ENCODE measurements at places on chromosomes 1 and 21. TPM values are rescaled to one million over a fixed set of nuclear protein-coding genes. Genes with fewer than 3 reads are reported as not detected.

KCNK1 gene
- total RNA-seq, result 10.7 TPM

EFNA1 gene
- 133 TPM for total RNA-seq

HSD3B1 gene
- total RNA-seq, result not detected

NECTIN4 gene
- 12.8 TPM for total RNA-seq

CPLANE2 gene
- 9.4 TPM for total RNA-seq

MPL gene
- 0.25 TPM for total RNA-seq

PCBP3 gene
- 5.4 TPM for total RNA-seq

ATP6V1G3 gene
- total RNA-seq, result 1.9 TPM

CASQ2 gene
- total RNA-seq, result 2.3 TPM

SV2A gene
- 4.5 TPM for total RNA-seq

SH3BGR gene
- total RNA-seq, result 4.0 TPM

GJA9 gene
- total RNA-seq, result not detected

NIBAN1 gene
- 25.4 TPM for total RNA-seq

YBEY gene
- total RNA-seq, result 17.5 TPM

LAMC1 gene
- total RNA-seq, result 140 TPM

SPRR1A gene
- total RNA-seq, result not detected

ZNF670 gene
- total RNA-seq, result 2.9 TPM

ANKRD34A gene
- 0.76 TPM for total RNA-seq

PDC gene
- not detected for total RNA-seq

RPE65 gene
- not detected for total RNA-seq

ARHGEF16 gene
- 39.3 TPM for total RNA-seq

TRPM2 gene
- total RNA-seq, result 11.5 TPM

OR10J1 gene
- total RNA-seq, result not detected

PRKAA2 gene
- 11.6 TPM for total RNA-seq

CD48 gene
- total RNA-seq, result 20.5 TPM

All from kidney (tissue), 22 donors.